GM06990 (cell line): ENCODE measurements at places on chromosomes 7 and 10.

DNA sequence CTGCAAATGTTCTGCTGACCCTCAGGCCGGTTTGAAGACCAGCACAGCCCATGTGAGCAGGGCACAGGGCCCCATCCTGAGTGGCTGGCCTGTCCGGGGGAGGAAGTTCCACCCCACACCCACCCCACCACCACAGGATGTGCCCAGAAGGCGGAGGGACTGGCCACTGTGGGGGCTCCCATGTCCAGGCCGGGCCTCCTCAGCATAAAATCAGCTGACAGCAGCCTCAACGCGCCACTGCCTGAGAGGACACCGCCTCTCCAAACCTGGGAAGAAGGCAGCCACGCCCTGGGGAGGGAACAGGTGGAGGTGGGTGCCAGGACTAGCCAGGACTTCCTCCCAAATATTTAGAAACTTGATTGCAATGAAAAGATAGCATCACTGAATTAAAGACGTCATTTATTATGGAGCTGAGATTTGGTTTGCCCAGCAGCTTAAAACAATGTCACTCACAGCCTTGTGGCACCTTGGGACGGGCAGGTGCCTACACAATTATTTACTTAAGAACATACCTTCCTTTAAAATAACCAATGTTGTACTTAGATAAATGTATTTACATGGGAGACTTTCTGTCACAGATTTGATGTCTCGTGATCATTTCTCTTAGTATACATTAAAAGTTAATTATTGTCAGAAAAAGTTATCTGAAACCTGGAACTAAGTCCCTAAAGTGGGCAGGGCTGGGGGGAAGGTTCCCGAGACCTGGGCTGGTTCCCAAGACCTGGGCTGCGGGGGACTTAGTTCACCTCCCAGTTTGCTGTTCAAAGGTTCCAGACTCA is 27.3 kb upstream of the FAM20C start:
- DNase-seq, result no peak

- DNase-seq, result no peak
Measured at GRCh38 chr10:115772606-115773005, 500.4 kb downstream of the GFRA1 start.

- no peak for DNase-seq
Measured at GRCh38 chr7:135527025-135527424, 17.1 kb upstream of the CNOT4 start.

- no peak for DNase-seq
Measured at GRCh38 chr10:34089253-34089652, 725.8 kb downstream of the PARD3 start.

DNA sequence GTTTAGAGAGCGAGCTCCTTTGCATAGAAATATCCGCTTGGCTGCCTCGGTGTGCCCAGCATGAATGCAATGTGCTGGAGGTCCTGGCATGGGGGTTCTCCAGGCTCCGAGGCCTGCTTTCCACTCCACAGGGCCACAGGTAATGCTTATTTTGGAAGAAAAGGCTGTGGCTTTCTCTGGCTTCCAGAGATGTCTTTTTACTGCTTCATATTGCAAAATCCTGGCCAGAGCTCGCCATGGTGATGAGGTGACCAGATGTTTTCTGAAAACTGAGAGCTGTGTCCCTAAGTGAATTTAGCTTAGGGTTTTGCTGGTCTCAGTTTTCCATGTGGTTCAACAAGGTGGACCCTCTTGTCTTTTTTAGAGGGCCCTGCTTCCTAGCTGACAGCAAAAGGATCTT is 65.2 kb downstream of the BMPER start:
- DNase-seq, result no peak

DNA sequence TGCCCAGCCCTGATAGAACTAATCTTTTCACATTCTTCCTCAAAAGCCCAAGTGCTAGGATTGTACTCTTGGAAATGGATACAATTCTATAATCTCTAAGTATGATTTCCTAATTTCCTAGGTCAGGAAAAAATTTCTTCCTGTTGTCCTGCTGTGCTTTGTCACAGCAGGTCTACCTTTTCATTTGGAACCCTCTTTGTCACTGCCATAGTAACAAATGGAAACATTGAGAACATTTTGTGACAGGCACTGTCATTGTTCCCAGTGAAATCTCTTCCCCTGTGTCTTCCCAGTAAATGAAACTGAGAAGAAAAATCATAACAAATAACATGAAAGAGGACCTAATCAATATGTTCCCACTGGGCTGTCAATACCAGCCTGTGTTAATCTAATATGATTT is 150.9 kb upstream of the KAT6B start:
- DNase-seq, result no peak

GRCh38 chr10:104325436-104326435 is 12.5 kb downstream of the ITPRIP start:
- DNase-seq, result no peak

DNA sequence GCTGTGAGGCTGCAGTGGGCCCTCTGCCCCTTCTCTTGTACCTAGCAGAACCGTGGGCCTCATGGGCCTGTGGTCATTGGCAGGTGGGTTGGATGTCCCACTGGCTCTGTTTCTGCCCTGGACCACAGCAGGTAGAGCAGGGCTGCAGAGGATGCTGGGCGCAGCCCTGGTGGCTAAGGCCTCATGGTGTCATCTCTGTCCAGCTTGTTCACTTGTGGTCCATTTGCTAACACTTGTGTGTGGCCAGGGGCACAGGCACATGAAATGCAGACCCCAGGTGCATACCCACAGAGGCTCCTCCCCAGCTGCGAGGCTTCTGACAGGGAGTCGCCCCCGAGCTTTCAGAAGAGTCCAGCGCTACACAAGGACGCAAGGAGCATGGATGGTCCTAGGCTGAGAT is 22.4 kb upstream of the TBRG4 start:
- DNase-seq, result no peak

DNA sequence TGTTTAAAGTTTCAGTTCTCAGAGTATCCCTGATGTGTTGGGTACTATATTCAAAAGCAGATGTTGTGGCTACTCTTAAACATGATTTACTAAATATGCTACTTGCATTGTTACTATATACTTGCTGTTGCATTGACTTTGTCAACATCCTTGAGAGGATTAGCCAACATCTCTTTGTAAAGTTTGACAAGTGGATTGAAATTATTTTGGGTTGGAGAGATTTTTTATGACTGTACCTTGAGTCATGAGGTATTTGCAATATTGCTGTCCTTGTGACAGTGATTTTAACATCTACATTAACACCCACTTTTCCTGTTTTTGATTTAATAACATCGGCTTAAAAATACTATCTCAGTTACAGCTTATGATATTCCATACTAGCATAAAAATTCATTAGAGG is 31.9 kb downstream of the MRC1 start:
- DNase-seq, result no peak

GRCh38 chr10:100683545-100684300 is 61.7 kb upstream of the PAX2 start:
- DNase-seq, result no peak

- DNase-seq, result no peak
Measured at GRCh38 chr10:11512596-11512995, 98.9 kb downstream of the USP6NL start.

DNA sequence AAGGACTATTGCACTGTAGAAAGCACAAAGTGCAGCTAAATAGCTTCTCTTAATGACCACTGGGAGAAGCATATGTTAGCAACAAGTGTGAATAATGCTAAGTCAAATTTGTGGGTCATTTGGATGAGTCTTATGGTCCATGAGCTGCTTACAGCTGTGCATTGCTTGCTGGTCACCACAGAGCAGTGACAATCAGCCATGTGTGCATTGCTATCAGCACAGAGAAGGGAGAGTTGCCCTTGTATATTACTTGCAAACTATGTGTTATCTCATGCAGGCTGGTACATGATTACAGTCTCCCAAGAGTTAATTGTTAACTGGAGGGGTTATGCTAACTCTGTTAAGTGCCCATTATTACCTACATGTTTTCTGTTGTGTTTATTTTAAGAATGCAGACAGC is 25.7 kb downstream of the MRPS33 start:
- DNase-seq, result no peak

DNA sequence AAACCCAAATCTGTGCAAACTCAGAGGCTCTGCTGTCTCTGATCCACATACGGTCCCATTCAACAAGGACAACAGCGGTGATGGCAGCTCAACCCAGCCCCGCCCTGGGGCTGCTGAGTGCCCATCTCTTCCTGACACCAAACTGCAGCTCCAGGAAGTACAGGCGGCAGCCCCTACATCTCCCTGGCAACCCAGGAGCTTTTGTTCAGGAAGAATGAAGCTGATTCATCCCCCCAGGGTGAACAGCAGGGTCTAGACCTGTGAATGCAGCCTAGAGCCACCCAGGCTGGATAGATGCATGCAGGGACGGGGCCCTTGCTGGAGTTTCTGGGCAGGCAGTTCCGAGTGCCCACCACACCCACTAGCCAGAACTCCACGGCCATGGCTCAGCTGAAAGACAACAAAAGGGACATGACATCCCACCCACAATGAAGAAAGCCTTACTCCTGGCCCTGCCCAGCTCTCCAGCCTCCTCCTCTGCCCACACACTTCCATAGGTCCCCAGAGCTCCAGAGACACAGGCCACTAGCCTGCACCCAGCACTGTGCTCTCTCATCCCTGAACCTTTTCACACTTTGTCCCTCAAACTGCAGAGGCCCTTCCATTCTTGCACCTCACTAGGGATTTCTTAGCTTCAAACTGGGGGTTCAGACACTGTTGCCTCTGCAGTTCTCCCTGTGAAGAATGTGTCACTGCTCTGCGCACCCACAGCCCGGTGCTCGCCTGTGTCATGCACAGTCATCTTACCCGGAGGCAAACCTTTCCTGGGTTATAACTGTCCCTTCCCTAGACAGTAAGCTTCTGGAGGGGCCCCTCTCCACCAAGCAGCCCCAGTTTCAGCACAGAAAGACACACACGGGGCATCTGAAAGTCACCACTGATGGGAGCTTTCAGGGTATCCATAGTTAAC is 99.1 kb downstream of the GRID1 start:
- no peak for DNase-seq

GRCh38 chr7:105493923-105494315 is 28.2 kb downstream of the PUS7 start:
- no peak for DNase-seq

DNA sequence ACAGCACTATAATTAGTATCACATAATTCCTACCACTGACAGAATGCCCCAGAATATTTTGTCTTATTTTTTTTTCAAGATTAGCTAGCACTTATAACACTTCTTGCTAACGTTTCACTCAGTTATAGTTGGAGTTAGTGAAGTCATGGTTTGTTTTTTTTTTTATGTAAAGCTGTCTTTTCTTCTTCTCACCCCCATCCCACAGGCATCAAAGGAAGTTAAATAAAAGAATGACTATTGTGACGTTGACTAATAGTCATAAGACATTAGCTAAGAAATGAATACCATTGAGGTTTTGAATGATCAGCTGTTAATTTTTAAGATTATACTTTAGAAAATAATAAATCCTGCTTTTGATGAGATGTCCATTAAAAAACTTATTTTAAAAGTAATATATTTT is 498.3 kb downstream of the GFRA1 start:
- DNase-seq, result no peak

- no peak for DNase-seq
Measured at GRCh38 chr7:25075459-25075858, 49.6 kb downstream of the CYCS start.

- DNase-seq, result no peak
Measured at GRCh38 chr7:14717169-14717568, 185.4 kb downstream of the DGKB start.

DNA sequence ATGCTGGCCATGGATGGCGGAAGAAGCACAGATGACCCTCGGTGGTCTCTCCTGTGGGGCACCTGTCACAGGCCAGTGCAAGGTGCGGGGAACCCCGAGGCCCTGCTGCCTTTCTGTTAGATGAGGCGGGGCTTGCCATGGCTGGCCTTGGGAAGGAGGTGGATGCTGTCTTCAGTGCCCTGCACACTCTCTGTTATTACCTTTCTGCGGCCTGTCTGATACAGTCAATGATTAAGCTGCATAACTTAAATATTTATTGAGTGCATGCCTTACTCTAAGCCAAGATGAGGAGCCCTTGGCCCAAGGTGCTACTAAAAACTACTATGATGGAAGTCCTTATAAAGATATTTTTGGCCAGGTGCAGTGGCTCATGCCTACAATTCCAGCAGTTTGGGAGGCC is 36.7 kb upstream of the MNX1 start:
- DNase-seq, result no peak

DNA sequence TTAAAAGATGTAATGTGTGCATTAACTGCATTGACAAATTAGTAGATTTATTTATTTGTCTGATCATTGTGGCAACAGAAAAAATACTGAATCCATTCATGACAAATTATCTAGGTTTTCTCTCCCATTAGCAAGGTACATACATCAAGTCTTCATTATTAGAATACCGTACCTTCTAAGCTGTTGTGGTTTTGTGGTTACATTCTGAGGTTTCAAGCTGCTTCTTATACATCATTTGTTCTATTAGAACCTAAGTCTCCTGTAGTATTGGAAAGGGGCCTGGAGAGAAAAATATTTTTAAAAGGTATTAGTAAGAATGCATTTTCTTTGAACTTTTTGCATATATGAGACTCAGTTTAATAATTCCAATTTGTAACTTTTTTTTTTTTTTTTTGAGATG is 26.3 kb upstream of the CACNB2 start:
- DNase-seq, result no peak

DNA sequence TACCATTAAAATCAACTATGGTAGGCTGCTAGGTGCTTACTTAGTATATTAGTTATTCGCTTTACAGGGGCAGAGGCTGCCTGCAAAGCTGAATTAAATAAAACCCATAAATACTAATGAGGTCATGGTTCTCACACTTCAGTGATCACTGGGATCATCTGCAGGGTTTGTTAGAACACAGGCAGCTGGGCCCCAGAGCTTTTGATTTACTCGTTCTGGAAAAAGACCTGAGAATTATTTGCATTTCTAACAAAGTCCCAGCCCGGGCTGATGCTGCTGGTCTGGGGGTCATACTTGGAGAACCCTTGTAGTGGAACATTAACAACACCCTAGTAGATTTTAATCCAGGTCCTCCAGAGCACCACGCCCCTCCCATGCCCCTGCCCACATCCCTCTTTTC is 8.5 kb downstream of the UCN3 start:
- DNase-seq, result no peak

- no peak for DNase-seq
Measured at GRCh38 chr7:139041378-139042085, 5.7 kb upstream of the ZC3HAV1L start.

DNA sequence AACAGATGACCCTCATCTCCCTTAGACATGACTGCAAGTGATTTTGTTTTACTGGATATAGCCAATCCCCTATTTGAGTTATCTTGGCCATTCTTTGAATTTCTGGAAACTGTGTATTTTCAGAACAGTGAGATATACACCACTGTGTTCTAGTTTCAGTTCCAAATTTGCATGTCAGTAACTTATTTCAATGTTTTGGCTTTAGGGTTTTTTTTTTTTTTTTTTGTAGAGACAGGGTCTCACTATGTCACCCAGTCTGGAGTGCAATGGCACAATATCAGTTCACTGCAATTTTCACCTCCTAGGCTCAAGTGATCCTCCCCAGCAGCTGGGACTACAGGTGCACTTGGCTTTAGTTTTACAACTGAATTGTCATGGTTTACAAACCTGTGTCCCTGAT is 67.2 kb downstream of the ATAD1 start:
- no peak for DNase-seq

DNA sequence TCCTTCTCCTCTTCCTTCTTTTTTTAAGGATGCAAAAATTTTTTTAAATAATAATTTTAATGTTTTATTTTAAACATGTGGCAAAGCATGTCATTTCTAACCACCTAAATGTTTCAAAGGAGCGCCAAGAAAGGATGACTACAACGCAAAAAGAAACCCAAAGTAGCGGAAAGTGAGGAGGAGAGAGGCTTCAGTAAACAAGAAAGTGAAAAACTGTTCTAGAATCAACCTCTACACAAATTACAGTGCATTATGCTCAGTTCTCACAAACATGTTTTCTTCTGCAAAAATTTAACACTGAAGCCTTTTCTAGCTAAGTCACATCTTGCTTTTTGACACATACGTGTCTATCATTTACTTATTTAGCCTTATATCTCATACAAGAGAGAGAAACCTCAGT is 948.6 kb downstream of the GATA3 start:
- no peak for DNase-seq
